Activated T-helper 1 cell treated with anti-CD3 and anti-CD28 coated beads, Interleukin-12 subunit alpha, Interleukin-12 subunit beta, Interleukin-2, Interleukin-4 antibody, amounts not matched to agents 30 ng/mL and 10 ng/mL and 1 ng/mL, durations not matched to agents 14 hours and 24 hours and 36 hours (primary cell): ENCODE measurements at places on chromosomes 7 and 10. TPM values are rescaled to one million over a fixed set of nuclear protein-coding genes. Genes with fewer than 3 reads are reported as not detected.

The ABCB4 gene
- not detected in 2 replicates for total RNA-seq

The CCZ1 gene
- 101 and 111 TPM in 2 replicates for total RNA-seq

The NXPH1 gene
- not detected in 2 replicates for total RNA-seq

The KLF14 gene
- total RNA-seq, result not detected in 2 replicates

The NUTM2E gene
- total RNA-seq, result 0.29 TPM in 1 of 2 replicates, not detected in the other

The RPP38 gene
- total RNA-seq, result 19.6 and 24.8 TPM in 2 replicates

The KCNMA1 gene
- total RNA-seq, result not detected in 2 replicates

The BMI1 gene
- 59.3 and 66.5 TPM in 2 replicates for total RNA-seq

The ASAH2B gene
- total RNA-seq, result 2.9 and 4.0 TPM in 2 replicates

The NME8 gene
- not detected in 2 replicates for total RNA-seq

The HOXA13 gene
- not detected in 2 replicates for total RNA-seq

The CLRN3 gene
- not detected in 2 replicates for total RNA-seq

The MYL7 gene
- total RNA-seq, result not detected in 2 replicates

The ADARB2 gene
- 0.05 and 0.20 TPM in 2 replicates for total RNA-seq

The CYP3A4 gene
- not detected in 2 replicates for total RNA-seq

The PDE6C gene
- total RNA-seq, result not detected in 2 replicates

The DGKI gene
- 27.3 and 30.2 TPM in 2 replicates for total RNA-seq

The ZNF680 gene
- total RNA-seq, result 8.5 and 12.2 TPM in 2 replicates

The AGR2 gene
- not detected in 2 replicates for total RNA-seq

The IGFBP3 gene
- total RNA-seq, result 1.2 and 1.3 TPM in 2 replicates

The ARHGAP12 gene
- 2.4 and 3.5 TPM in 2 replicates for total RNA-seq

The PIK3AP1 gene
- total RNA-seq, result 8.2 and 9.9 TPM in 2 replicates

The GPRIN2 gene
- not detected in 2 replicates for total RNA-seq

The GCC1 gene
- 16.8 and 17.4 TPM in 2 replicates for total RNA-seq

The C7orf33 gene
- total RNA-seq, result not detected in 2 replicates

The ATP6V0A4 gene
- not detected in 2 replicates for total RNA-seq

The PLCE1 gene
- total RNA-seq, result not detected in 2 replicates

The PNLIP gene
- total RNA-seq, result not detected in 2 replicates

The VPS50 gene
- total RNA-seq, result 16.7 and 17.0 TPM in 2 replicates

The PRTFDC1 gene
- total RNA-seq, result 0.32 and 0.57 TPM in 2 replicates

The ZNF853 gene
- total RNA-seq, result 0.41 and 0.42 TPM in 2 replicates

The SAP25 gene
- 9.1 and 11.2 TPM in 2 replicates for total RNA-seq

The LIPF gene
- not detected in 2 replicates for total RNA-seq

The GCK gene
- 1.9 and 2.4 TPM in 2 replicates for total RNA-seq

The NACAD gene
- 0.05 TPM in 1 of 2 replicates, not detected in the other for total RNA-seq

The OR2A1 gene
- not detected in 2 replicates for total RNA-seq
